ENCODE measurements at places on chromosomes 4 and X.

GRCh38 chrX:114050075-114050796, 533.6 kb upstream of the HTR2C start:
- DNase-seq: no peak

DNA sequence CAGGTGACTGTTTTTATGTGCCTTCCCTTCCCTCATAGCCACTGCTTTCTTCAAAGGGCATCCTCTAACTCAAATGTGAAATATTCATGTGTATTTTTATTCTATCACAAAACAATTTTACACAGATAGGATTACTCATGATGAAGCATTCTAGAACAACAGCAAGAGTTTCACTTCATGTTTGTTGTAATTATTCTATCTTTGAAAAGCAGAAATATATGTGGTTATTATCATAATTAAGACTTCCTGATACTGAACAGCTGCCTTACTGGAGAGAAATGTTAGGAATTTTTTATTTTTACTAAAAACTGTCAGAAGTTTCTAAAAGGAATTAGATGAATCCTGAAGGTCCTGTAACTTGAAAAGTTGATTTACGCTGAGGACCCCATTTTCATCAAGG, 229.1 kb downstream of the PALLD start:
- DNase-seq: no peak

GRCh38 chr4:145056325-145057130, 41.5 kb downstream of the ANAPC10 start:
- DNase-seq: no peak

DNA sequence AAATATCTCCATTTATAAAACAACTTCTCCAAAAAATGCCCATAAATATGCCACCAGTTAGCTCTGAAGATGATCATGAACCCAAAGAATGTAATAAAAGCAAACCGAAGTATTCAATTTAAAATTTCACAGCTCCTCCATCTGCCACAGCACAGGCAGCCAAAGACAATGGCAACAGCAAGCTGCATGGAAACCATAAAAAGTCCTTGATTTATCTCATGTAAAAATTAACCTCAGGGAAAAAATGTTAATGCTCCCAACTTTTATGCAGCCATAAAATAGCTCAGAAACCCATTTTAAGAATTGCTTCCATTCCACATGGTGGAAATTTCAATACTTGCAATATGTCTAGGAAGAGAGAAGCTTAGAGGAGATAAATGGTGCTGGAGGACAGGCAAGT, 132.3 kb upstream of the ARHGEF9 start:
- DNase-seq: no peak

- no peak for DNase-seq
Measured at GRCh38 chr4:78687818-78688217, 88.3 kb upstream of the BMP2K start.

GRCh38 chr4:37715889-37716402, 29.8 kb upstream of the RELL1 start:
- no peak for DNase-seq

DNA sequence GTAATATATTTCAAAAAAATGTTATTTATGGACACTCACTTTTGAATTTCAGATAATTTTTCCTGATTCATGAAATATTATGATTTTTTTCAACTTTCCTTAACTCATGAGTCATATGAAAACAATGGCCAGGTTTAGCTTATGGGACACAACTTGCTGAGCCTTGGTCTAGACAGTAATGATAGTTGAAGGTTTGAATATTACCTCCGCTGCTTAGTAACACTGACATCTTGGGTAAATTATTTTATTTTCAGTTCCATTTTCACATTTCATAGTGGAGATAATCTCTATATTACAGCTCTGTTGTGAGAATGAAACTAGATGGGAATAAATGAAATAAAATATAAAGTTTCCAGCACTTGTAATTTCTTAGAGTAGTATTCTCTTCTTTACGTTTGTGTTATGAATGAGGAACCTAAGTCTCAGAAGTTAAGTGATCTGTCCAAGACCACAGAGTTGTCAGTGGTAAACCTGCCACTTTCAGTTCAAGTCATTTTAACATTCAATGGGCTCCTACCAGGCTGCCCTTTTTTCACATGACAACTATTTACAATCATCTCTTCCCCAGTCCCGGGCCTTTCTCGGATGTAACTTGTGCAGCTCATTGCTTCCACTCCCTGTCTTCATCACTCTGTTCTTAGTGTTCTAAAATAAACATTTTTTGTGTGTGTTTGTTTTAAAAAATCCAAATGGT, 46.8 kb upstream of the GC start:
- no peak for DNase-seq

- DNase-seq: no peak
Measured at GRCh38 chr4:70768301-70768948, 46.7 kb downstream of the RUFY3 start.

DNA sequence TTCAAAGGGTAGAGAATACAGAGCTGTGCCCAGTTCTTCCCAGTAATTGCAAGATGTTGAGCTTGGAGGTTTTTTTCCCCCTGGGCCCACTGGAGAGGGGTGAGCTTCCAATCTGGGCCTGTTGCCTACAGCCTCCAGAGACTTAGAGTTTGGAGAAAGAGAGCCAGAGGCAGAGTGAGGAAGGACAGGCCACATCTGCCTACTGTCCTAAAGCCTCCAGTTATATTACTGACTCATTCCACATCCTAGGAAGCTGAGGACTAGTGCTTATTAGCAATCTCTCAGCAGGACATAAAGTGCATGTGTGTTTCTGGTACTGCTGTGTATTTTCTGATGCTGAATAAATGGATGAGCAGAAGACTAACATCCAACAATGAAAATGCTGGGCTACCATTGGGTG, 181.0 kb upstream of the MAMLD1 start:
- DNase-seq: no peak

GRCh38 chr4:32022071-32022470, 1301.9 kb downstream of the PCDH7 start:
- DNase-seq: no peak

GRCh38 chr4:59161249-59161648, 2038.9 kb upstream of the ADGRL3 start:
- DNase-seq: no peak

Data from stimulated activated CD8-positive, alpha-beta memory T cell treated with anti-CD3 and anti-CD28 coated beads, Interleukin-4, amount 100 ng/mL, for 1 hour (primary cell).